ENCODE measurements at places on chromosomes 5 and 9.

DNA sequence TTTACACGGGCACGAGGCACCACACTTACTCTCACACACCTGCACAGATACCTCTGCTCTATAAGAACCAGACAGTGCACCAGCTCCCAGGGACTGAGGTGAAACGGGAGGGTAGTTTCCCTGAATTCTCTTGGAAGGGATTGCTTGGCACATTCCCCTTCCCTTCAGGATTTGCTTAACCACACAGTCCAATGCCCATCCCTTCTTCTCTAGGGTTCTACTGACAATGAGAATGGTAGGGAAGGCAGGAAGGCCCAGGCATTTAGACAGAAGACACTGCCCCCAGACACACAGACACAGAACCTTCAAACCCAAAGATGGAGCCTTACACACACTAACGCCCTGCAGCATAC, 704 bp upstream of the LHX6 start:
- no peak for DNase-seq

- DNase-seq = no peak
Observed at GRCh38 chr9:135130207-135130976, 42.9 kb downstream of the OLFM1 start.

DNA sequence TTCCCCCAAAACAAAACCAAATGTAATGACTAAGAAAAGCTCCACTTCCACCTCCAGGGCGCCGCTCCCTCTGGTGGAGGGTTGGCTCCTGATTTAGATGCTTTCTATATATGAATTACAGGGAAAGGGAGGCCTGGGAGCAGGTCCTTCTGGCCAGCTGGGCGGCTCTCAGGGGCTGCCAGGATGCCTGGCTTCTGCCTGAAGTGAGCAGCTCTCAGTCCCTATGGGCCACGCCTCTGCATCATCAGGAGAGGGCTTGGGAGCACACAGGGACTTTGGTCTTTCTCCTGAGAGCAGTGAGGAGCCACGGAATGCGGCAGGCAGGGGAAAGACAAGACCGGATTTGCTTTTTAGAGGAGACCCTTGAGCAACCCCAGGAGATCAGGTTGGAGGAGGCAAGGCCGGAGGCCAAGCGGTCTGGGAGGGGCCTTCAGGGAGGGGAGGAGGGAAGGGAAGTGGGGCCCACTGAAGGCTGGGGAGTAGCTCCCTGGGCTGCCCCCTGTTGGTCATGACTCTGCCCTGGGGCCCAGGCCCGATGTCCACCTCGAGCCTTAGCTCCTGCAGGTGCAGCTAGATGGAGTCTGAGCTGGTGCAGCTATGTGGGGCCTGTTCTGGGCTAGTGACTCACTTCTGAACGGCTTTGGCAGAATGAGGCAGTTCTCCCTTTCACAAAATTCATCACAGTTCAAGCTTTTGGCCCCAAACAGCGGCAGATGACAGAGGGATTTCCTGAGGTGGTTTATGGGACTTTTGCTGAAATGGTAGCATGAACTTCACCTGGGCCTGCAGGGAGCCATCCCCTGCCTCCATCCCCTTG, 11.3 kb upstream of the GRHPR start:
- peak; percentile 72 for DNase-seq

DNA sequence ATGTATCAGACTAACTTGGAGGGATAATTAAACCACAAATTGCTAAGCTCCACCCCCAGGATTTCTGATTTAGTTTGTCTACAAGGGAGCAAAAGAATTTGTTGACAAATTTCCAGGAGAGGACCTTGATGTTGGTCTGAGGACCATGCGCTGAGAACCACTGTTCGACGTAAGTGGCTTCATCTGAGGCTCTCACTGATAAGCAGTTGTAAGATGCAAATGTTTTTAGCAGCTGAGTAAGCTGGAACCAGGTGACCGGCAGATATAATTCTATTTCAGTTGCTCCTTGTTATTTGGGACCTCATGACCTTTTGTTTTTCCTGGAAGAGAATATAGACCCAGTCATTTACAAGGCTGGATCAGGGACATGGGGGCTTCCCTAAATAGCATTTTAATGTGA, 14.1 kb upstream of the SPINK1 start:
- no peak for DNase-seq

GRCh38 chr9:128323791-128324190, 1.2 kb downstream of the COQ4 start:
- DNase-seq = no peak

DNA sequence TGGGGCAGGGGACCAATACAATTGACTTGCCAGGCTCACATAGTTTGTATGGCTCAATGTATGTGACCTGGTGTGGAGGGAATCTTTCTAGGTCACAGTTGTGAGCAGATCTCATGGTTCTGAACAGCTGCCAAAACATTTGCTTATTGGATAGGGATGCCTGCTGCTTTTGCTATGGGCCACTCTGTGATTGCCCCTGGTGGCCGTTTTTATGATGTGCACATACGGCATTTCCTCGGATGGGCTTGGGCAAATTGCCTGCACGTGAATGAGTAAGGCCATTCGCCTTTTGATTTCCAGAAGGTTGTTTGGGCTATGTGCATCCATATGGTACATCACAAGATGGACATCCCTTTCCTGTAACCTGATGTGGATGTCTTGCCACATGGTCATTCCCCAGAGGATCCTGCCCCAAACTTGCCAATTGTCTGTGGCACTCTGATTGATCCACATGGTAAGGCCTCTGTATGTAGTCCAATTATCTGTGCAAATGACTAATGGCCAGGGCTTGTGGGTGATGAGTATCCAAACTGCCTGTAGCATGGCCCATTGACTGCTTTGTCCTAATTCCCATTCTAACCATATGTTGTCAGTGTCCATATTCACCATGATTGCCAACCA, 10.7 kb upstream of the SLC22A4 start:
- DNase-seq = peak; percentile 55

DNA sequence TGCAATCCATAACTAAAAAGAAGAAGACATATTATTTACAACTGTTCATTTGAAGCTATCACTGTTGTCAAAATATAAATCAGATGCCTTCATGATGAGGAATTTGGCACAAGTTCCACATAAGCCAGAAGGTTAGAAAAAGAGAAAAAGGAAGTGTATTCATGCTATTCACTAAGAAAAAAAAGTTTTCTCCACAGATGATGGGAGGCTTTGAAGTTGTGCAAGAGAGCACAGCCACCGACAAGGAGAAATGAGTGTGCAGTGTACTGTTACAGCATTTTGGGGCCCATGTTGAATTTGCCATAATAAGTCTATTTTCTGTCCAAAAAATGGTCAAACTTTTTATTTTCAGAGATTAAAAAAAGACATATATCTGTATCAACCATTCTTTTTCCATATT, 32.9 kb upstream of the IFNK start:
- no peak for DNase-seq

- no peak for DNase-seq
Observed at GRCh38 chr9:72363236-72363635, 1.8 kb downstream of the ZFAND5 start.

DNA sequence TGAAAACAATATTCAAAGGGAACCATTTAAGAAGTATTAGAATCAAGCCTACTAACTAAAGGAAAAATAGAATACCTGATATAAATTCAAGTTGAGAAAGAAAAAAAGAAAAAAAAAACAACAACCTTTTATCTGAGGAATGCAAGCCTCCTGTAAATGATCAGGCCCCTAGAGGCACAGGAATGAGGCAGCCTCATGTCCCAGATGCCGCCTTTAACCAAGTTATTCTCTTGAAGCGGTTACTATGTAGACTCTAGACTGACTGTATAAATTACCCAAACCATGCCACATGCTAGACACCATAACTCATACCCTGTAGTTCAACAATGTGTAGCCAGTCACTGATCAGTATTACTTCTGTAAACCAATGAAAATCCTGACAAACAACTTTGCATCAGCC, 929.6 kb downstream of the TAF11L14 start:
- no peak for DNase-seq

GRCh38 chr9:86405926-86406325, 51.7 kb upstream of the TUT7 start:
- no peak for DNase-seq

DNA sequence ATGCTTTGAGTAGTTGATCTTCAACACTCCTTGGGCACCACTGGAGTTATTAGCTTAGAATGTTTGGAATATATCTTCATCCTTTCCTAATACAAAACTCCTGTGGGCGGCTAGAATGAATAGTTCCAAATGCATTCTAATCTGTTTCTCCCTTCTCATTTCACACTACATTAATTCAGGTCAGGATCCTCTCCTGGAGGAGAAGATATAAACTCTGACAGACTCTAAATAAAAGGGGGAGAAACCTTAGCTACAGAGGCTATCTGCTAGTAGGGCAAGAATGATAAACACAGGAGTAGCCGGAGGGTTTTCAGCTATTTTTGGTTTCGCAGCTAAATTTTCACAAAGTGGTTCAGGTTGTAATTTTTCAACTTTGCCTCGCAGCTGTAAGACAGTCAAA, 45.2 kb upstream of the FAM240B start:
- no peak for DNase-seq

- DNase-seq = no peak
Observed at GRCh38 chr9:94443032-94443722, 111.7 kb upstream of the PCAT7 start.

- DNase-seq = peak; percentile 4
Observed at GRCh38 chr9:10366171-10366779, 246.5 kb downstream of the PTPRD start.

DNA sequence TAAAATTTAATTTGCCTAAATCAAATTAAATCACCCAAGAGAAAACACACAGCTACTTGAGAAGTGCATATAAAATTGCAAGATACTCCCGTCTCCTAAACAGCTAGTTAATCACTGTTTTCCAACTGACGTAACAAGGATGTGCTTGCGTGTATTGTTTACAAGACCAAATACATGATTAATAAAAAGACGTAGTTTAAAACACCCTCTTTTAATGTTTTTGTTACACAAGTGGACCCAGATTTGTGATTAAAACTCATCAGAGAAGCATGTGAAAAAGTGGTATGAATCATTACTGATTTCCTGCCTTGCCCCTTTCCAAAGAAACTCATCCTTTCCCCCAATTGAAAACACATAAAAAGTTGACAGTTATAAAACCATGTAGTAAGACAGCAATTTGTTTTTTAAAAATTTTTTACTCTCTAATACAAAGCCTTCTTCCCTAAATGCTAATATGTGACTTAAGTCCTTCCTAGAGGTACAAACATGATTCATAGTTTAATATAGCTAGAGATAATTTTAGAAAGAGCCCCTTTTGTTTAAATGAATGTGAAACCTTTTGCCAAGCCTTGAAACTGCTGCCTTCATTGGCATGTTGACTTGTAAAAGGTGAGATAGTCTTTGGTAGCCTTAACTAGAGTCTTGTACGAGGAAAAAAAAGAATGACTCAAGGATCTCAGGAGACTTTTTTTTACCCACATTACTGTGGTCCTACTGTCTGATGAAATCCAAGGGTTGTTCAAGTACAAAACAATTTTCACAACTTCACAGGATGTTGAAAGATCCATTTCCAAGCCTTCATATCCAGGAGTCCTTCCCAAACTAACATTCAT, 61.4 kb upstream of the FST start:
- no peak for DNase-seq

- DNase-seq = no peak
Observed at GRCh38 chr5:179234563-179235135, 110.6 kb downstream of the ADAMTS2 start.

- no peak for DNase-seq
Observed at GRCh38 chr5:30894811-30895210, 298.7 kb upstream of the CDH6 start.

DNA sequence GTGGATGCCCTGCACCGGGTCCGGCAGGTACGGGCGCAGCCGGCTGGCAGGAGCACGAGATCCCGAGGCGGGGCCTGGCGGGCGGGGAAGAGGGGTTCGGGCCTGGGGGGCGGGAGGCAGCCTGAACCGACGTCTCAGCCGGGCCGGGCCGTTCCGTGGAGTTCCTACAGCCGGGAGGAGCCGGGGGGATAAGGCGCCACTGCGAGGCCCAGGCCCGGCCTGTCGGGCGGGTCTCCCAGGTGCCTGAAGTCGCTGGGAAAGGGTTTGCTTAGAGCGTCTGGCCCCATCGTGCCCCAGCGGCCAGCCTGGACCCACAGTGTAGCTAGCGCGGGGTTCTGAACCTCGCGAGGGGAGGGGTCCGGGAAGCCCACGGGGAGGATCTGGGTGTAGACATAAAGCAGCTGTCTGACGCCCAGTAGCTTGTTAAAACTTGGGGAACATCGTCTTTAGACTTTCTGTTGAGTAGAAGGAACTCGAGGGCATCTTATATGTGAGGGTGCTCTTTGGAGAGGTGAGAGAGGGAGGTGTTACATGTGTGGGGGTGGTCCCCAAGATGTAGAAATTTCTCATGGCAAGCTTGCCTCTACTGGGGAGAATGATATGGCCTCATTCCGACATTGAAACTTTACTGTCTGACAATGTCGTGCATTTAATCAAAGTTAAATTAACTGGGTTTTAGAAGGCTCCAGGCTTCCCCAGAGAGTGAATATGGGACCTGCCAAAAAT, 524 bp downstream of the FUBP3 start:
- no peak for DNase-seq

GRCh38 chr5:151146061-151146460, 11.5 kb downstream of the ANXA6 start:
- no peak for DNase-seq

DNA sequence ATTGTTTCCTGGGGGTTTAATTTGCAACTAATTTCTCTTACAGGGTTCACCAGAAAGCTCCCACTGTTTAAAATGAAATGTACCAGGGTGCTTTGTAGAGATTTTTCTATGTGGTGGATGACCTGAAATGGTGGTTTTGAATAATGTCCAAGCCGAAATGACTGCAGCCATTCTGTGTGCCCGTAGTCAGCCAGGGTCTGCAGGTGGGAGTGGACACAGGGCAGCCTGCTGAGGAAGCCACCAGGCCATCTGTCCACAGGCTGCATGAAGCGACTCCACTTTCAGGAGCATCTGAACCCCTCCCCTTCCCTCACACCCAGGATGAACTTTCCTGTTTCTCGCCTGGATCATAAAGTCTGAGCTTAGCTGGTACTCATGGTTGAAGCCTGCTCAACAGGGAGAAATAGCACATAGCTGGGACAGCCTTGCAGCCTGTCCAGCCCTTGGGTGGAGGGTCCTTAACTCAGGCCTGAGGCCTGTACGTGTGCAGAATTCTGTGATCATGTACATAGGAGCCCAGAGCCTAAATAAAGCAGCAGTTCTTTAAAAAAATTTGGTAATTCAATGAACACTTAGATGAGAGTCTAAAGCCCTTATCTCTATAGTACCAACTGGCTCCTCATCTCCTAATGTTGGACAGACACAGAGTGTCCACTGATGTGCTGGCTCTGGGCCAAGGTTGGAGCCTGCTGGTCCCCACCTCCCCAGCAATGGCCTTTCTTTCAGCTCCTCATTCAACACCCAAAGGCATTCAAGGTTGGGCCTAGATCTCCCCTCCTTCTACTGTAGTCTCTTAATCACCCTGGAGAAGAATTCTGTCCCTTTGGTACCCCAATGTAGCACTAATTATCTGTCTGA, 72.8 kb downstream of the SHB start:
- no peak for DNase-seq

DNA sequence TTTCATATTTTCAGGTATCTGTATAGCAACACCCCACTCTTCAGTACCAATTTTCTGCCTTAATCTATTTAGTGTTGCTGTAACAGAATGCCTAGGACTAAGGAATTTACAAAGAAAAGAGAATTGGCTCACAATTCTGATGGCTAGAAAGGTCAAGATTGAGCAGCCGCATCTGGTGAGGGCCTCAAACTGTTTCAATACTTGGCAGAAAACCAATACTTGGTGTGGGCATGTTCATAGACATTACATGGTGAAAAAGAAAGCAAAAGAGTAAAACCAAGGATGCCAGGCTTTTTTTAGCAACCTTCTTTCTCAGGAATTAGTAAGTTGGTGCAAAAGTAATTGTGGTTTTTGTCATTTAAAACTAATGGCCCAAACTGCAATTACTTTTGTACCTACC, 1041.1 kb upstream of the CDH6 start:
- DNase-seq = no peak
